ENCODE measurements at places on chromosomes 12 and 14. TPM values are rescaled to one million over a fixed set of nuclear protein-coding genes. Genes with fewer than 3 reads are reported as not detected.

DNA sequence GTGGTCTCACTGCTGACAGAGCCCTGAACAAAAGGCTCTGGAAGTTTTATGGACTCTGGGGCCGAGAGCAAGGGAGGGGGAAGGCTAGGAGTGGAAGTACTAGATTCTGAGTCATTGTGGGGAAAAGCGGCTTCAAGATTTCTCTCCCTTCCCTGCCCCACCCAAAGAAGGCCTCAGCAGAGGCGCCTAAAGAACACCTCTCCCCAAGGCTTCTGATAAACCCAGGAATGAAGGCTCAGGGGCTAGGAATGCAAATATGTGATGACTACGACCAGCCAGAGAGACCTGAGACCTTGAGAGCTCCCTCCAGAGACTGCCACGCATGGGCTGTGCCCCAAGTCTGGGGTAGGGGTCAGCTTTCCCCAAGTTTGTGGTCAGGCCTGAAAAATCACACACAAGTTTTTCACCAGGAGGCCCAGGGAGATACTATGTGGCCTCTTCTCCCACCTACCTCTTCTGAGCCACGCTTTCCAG lies 130.7 kb upstream of the HIF1A start:
- no peak overlapping the region for H3K27ac ChIP-seq
- H3K4me3 ChIP-seq = no peak overlapping the region
- H3K4me1 ChIP-seq = peaks cover 48% of the 10 kb centered on the region
- no peak for DNase-seq
- no peaks in the 10 kb centered on the region for H3K36me3 ChIP-seq

- H3K4me1 ChIP-seq = peaks cover 7% of the 10 kb centered on the region
- H3K27me3 ChIP-seq = no peaks in the 10 kb centered on the region
- no peak overlapping the region for H3K27ac ChIP-seq
- DNase-seq = no peak
- H3K4me3 ChIP-seq = no peak overlapping the region
- H3K36me3 ChIP-seq = no peaks in the 10 kb centered on the region
Observed at GRCh38 chr12:52518574-52519386, 1.4 kb downstream of the KRT5 start.

- peaks cover 76% of the 10 kb centered on the region for H3K4me1 ChIP-seq
- H3K27me3 ChIP-seq = peaks cover 77% of the 10 kb centered on the region
- no peak overlapping the region for H3K4me3 ChIP-seq
- no peak for DNase-seq
- H3K36me3 ChIP-seq = no peaks in the 10 kb centered on the region
- no peak overlapping the region for H3K27ac ChIP-seq
Observed at GRCh38 chr12:51866762-51867161, 18.2 kb upstream of the FIGNL2 start.

DNA sequence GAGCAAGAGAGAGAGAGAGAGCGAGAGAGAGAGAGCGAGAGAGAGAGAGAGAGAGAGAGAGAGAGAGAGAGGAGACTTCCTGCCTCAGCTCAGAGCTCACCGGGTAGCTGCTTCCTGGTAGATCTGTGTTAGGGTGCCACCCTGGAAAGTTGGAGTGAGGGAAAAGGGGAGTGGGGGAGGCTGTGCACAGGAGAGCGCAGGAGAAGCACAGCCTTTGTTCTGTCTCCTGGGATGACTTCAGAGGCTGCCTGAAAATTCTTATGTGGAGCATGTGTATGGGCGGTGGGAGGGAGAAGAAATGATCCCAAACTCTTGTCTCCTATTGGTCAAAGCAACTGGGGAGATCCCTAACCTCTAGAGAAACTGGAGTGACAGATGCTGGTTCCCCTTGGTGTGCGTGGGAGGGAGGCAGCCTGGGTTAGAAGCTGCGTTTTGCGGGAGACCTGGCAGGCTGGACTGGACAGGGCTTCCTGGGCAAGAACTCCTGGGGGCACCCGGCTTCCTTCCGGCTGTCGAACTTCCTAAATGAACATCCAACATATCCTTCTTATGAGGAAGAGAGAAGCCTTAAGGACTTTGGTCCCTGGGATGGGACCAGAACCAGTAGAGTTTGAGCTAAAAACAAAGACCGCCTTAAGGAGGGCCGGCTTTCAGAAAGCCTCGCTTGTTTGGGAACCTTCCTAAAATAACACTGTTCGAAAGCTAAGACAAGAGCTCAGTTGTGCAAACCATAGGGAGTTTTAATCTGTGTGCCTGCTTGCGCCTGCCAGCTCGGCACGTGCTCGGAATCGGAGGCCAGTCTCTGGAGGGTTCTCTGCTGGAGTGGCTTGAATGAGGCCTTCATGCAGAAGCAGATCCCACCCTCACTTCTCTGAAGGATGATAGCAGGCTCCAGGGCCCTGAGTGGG lies 30.4 kb upstream of the BEGAIN start:
- H3K27ac ChIP-seq = no peak overlapping the region
- no peaks in the 10 kb centered on the region for H3K36me3 ChIP-seq
- H3K27me3 ChIP-seq = peaks cover 6% of the 10 kb centered on the region
- peaks cover 14% of the 10 kb centered on the region for H3K4me1 ChIP-seq
- no peak for DNase-seq
- H3K4me3 ChIP-seq = no peak overlapping the region

DNA sequence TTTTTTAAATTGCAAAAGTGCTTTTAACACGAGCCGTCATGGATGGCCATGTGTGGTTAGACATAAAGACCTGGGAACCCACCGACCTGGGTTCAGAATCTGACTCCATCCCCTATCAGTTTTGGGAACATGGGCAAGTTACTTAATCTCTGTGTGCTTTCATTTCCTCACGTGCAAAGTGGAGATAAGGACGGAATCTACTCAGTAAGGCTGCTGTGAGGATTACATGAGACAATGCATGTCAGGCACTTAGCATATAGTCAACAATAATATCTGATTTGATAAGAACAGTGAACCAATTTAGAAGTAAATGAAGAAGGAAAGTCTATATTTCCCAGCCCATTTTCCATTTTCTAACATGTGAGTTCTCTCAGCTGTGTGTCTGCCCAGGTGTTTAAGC lies 235.4 kb downstream of the SUDS3 start:
- peaks cover 40% of the 10 kb centered on the region for H3K4me1 ChIP-seq
- H3K27me3 ChIP-seq = peaks cover 4% of the 10 kb centered on the region
- H3K27ac ChIP-seq = no peak overlapping the region
- H3K36me3 ChIP-seq = peaks cover 24% of the 10 kb centered on the region
- H3K4me3 ChIP-seq = no peak overlapping the region

- H3K27ac ChIP-seq = no peak overlapping the region
- no peak for DNase-seq
- peaks cover 20% of the 10 kb centered on the region for H3K4me1 ChIP-seq
- H3K36me3 ChIP-seq = peaks cover 7% of the 10 kb centered on the region
- H3K4me3 ChIP-seq = no peak overlapping the region
Observed at GRCh38 chr12:116642106-116642505, 82.9 kb downstream of the MAP1LC3B2 start.

- no peak overlapping the region for H3K27ac ChIP-seq
- DNase-seq = no peak
- H3K36me3 ChIP-seq = peaks cover 36% of the 10 kb centered on the region
Observed at GRCh38 chr12:109932878-109933503, 32.9 kb downstream of the TCHP start.

- H3K4me1 ChIP-seq = no peaks in the 10 kb centered on the region
- no peaks in the 10 kb centered on the region for H3K27me3 ChIP-seq
- no peaks in the 10 kb centered on the region for H3K36me3 ChIP-seq
- no peak for DNase-seq
Observed at GRCh38 chr14:102898776-102899515, 23.5 kb upstream of the AMN start.

- H3K27me3 ChIP-seq = no peaks in the 10 kb centered on the region
- DNase-seq = no peak
- H3K4me3 ChIP-seq = no peak overlapping the region
- no peaks in the 10 kb centered on the region for H3K36me3 ChIP-seq
- no peak overlapping the region for H3K27ac ChIP-seq
Observed at GRCh38 chr12:99381992-99382391, 265.6 kb upstream of the GARIN6 start.

The CISTR gene
- 0.81 TPM for total RNA-seq

The LMO3 gene
- 22.2 TPM for total RNA-seq

The COL2A1 gene
- 24.3 TPM for total RNA-seq

Measured in WTC11 (cell line).